ENCODE measurements at places on chromosomes 5 and 9. TPM values are rescaled to one million over a fixed set of nuclear protein-coding genes. Genes with fewer than 3 reads are reported as not detected.

GRCh38 chr9:130220352-130220751, 45.2 kb upstream of the HMCN2 start:
- DNase-seq = no peak

- DNase-seq = no peak
Observed at GRCh38 chr9:108636013-108636412, 219.8 kb downstream of the ACTL7B start.

DNA sequence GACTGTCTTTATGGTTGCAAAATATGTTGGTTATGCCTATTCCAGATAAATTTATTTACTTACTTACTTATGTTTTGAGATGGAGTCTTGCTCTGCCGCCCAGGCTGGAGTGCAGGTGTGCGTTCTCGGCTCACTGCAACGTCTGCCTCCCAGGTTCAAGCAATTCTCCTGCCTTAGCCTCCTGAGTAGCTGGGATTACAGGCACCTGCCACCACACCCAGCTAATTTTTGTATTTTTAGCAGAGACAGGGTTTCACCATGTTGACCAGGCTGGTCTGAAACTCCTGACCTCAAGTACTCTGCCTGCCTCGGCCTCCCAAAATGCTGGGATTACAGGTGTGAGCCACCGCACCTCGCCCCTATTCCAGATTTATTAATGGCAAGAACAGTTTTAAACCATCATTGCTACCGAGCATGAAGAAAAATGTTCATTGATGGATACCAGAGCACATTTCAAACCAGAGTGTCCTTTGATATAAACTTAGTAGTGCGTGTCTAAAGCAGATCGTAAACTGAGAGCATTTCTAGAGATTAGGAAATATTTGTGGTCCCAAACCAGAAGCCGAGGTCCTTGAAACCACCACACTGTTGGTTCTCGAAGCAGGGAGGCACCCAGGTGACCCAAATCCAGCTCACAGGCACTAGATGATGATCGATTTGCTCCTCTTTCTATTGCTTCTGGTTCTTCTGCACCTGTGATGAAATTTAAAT, 85.2 kb downstream of the GRAMD2B start:
- no peak for DNase-seq

GRCh38 chr5:36108758-36109460, 42.2 kb upstream of the UGT3A2 start:
- DNase-seq = no peak

DNA sequence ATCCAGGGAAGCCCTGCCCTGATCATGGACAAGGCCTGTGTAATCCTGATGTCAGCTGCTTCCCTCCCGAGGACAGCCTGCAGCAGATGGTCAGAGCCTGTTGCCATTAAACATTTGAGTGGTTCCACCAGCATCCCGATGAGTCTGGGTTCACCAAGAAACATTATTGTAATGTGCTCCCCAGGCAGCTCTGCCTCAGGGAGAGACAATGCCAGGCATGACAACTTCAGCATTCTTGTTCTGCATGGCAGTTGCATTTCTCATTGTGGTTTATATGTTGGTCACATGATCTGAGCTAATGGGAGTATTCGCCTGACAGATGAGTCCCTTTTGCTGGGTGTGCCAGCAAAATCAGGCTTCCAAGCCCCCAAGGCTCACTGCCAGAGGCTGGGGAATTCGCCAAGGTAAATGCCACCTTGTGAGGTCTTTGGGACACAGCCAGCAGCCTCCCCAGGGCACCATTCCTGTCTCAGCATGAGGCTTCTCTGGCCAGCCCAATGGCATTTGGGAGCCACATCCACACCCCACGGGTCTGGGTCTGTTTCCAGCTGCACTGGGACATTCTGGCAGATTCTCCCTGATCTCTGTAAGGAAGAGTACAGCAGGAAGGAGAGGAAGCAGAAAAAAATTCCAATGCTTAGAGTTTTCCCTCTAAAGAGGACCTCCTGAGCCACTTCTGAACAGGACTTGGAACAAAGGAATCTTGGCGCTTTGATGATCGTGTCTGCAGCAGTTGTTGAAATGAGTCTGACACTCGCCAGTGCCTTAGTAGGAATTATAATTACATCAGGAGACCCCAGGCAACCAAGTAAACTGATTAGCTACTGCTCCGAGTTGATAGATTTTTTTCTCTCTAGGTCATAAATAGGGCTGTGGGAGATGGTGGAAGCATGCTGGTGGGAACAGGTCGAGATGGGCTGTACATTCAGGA, 18.7 kb downstream of the KCNIP1 start:
- DNase-seq = no peak

Gene TSPAN17
- total RNA-seq = 33.9 TPM

DNA sequence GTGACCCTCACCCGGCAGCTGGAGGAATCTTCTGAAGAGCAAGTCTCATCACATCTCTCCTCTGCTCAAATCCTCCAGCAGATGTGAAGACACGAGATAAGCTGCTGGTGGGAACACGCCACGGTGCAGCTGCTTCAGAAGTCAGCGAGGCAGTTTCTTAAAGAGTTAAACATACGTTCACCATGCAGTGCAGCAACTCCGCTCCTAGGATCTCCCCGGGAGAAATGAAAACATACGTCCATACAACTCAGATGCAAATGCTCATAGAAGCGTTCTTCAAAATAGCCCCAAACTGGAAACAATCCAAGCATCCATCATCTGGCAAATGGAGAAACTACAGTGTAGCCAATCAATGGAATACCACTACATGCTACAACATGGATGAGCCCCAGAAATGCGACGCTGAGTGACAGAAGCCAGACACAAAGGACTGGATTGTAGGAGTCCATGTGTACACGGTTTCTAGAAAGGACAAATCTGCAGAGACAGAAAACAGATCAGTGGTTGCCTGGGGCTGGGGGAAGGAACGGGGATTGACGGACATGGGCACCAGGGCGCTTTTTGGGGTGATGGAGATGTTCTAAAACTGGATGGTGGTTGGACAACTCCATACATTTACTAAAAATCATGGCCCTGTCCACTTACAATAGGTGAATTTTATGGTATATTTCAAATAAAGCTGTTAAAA, 150.6 kb downstream of the COL23A1 start:
- no peak for DNase-seq

DNA sequence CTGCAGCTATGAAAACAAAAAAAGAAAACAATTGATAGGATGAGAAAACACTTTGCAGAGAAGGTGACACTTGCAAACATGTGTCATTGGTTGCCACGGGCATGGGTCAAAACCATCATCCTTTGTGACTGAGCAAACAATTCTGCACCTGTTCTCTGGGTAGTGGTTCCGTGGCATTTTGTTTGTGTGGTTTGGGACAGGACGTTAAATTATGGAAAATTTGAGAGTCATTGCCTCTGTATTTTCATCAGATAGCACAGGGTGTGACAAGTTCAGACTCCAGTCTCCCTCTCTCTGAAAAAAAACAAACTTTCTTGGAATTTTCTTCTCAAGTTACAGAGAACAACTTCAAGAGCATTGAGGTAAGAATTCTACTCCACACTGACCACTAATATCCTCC, 113.4 kb upstream of the HMHB1 start:
- DNase-seq = no peak

- no peak for DNase-seq
Observed at GRCh38 chr9:36550135-36550534, 22.6 kb upstream of the MELK start.

GRCh38 chr9:13607481-13608441, 328.3 kb upstream of the MPDZ start:
- no peak for DNase-seq

DNA sequence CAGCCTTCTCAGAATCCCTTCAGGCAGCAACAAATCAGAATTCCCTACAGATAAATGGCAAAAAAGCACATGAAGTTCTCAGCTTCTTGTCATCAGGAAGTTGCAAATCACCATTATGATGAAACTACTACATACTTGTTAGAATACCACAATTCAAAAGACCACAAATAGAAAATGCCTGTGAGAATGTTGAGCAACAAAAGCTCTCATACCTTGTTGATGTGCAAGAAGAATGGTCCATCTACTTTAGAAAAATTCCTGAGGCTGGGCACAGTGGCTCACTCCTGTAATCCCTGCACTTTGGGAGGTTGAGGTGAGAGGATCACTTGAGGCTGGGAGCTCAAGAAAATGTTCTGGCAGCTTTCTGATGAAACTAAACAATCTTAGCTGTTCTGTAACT, 278.1 kb downstream of the ICE1 start:
- no peak for DNase-seq

GRCh38 chr9:103977163-103977562, 116.9 kb upstream of the SMC2 start:
- no peak for DNase-seq

DNA sequence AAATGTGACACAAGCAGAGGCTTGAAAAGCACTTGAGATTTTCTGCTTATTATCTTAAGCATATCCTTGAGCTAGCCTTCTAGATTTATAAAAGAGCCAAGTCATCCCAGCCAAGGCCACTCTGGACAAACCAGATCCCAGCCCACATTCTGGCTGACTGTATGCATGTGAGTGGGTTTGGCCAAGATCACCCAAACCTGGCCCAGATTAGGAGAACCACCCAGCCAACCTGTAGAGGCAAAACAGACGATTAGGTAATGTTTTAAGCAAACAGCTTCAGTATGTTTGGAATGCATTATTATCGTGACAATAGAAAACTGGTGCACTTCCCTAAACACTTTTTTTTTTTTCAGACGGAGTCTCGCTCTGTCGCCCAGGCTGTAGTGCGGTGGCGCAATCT, 151.9 kb downstream of the SPATA31D1 start:
- DNase-seq = no peak

DNA sequence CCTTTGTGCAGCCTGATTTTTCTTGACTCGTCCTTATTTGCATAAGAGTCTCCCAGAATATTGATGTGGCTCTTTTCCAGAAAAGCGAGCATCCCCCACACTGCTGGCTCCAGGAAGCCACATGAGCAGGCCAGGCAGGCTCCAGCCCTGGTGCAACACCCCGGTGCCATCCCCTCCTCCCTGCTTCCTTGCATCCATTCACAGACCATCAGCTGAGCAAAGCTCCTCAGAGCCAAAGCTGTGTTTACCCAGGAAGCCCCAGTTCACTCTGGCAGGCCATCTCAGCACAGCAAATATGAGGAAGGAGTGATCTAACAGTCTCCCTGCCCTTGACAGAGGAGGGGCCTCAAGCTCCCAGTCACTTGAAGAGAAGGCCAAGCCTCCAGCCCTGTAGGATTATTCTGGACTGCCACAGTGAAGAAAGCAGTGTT, 34.4 kb downstream of the INSYN2B start:
- DNase-seq = no peak

Gene ANKRD31
- 0.28 TPM for total RNA-seq

DNA sequence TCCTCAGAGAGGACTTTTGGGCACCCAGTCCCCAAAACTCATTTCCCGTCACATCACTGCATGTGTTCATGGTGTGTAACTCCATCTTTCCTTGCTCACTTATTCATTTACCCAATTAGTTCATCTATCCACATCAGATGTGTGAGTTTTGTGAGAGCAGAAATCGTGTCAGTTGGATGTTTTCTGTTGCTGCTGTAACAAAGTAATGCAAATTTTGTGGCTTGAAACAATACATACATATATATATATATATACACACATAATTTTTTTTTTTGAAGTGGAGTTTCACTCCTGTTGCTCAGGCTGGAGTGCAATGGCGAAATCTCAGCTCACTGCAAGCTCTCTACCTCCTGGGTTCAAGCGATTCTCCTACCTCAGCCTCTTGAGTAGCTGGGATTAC, 70.5 kb upstream of the BOD1 start:
- no peak for DNase-seq

GRCh38 chr9:107142896-107143603, 140.0 kb upstream of the RAD23B start:
- no peak for DNase-seq

Gene CNTLN
- 1.6 TPM for total RNA-seq

DNA sequence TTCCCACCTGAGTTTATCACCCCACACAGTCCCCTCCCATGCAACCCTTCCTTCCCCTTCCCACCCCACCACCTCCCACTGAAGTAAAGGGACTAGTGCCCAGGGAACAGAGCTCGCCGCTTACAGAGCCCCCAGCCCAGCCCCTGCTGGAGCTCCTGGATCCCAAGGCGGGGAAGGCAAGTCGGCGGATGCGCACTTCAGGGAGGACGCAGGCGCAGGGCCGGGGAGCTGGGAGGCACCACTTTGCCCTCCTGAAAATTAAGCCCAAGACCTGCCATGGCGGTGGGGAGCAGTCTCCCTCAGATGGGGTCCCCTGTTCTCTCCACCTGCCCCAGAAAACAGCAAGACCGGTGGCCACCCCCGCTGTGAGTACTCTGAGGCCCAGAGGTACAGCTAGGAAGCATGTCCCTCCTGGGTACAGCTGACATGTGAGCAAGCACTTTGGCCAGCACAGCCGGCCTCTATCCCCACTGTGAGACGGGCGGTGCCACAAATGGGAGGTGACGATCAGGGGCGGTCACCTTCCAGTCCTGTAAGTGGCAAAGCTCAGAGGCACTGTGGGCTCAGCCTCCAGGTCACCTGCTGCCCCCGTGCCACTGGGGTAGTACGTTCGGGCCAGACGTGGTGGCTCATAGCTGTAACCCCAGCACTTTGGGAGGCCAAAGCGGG, 45.9 kb downstream of the COL23A1 start:
- no peak for DNase-seq

- DNase-seq = no peak
Observed at GRCh38 chr5:76801159-76801802, 17.5 kb upstream of the F2RL1 start.

GRCh38 chr9:28234133-28234893, 661.0 kb upstream of the C9orf72 start:
- no peak for DNase-seq

DNA sequence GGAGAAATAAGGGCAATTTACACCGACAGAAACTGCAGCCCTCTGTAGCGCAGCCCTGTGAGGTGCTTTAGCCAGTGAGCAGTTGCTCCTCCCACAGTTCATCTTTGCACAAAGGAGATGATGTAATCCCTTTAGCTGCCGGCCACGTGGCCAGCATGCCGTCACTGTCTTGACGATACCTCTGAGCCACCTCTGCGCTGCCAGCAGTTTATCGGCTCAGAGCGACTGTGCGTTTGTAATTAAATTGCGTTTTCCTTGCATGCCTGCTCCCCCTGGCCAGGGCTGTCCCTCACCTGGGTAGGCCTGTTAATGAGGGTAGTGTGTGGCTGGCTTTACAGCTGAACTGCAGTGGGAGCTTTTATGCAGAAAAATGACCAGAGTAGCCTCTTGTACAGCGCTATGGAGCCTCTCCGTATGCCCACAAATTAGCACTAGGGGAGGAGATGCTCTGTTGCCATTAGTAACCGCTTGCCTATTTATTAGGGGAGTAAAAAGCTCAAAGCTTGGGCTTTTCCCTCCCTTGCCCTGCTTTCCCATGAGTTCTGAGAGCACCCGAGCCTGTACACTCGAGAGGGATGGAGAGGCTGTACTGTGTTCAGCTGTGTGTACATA, 107.0 kb downstream of the TRIO start:
- DNase-seq = no peak

GRCh38 chr9:135178498-135178897, 91.0 kb downstream of the OLFM1 start:
- no peak for DNase-seq

Gene DND1
- total RNA-seq = 3.5 TPM

Data from activated T-helper 2 cell treated with anti-CD3 and anti-CD28 coated beads, Interferon-gamma antibody, Interleukin-2, Interleukin-4, amounts not matched to agents 10 μg/mL and 5 μg/mL and 100 μg/mL, durations not matched to agents 14 hours and 24 hours and 36 hours (primary cell).